ENCODE measurements at places on chromosomes 13 and 19.
A peak's percentile ranks its signal among the peaks of the same experiment; 100 is the strongest.

DNA sequence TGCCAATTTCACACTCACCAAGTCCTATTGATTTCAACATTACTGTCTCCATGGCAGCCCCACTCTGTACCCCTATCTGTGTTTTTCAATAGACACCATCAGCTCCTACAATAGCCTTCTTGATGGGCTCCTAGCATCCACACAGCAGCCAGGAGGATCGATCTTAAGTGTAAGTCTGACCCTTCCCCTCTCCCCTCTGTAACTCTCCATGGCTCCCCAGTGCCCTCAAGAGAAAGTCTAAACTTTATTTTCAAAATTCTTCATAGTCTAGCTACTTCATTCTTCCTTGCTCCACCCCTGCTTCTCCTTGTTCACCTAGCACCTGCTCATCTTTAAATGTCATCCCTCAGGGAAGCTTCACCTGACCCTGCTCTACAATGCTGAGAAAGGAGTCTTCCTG, 30.0 kb upstream of the ZNRF4 start:
- no peak for DNase-seq

DNA sequence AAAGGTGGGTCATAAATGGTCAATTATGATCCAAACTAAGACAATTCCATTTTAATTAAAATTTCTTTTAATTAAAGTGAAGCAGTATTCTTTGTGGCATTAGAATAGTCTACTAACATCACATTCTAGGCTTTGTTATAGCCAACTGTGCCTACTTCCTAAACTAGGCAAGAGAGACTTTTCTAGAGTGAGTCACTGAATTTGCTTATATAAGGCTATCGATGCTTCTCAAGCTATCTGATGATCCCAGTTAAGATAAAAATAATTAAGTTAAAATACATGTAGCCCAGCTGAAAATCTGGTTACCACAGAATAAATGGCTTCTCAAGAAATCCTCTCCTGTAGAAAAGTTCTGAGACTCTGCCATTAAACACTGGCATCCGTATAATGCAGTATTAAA, 12.5 kb downstream of the ANKRD10 start:
- no peak for DNase-seq

DNA sequence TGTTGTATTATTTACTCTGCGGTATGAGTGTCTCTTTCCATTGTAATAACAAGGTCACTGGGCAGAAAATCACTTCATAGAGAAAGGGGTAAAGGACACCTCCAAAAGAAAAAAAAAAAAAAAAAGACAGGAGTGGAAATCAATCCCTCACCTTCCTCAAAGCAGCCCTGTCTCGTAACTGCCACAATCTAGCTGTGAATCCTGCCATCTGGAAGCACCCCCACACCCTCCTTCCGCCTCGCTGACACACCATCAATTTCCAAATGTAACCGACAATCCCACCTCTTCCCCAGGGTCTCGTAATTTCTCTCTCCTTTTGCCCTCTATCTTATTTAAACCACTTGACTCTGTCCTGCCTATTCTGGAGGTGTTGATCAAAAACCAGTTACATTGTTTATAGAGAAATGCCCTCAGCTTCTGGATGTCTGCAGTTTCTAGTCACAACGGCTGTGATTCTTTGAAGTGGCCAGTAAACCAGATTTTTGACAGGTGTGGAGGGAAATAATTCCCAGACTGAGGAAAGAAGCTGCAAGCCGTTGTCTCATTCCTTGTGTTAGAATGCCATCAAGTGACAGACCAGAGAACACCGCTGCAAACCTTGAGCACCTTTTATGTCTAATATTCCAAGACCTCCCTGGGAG, 9.1 kb upstream of the POP4 start:
- no peak for DNase-seq

DNA sequence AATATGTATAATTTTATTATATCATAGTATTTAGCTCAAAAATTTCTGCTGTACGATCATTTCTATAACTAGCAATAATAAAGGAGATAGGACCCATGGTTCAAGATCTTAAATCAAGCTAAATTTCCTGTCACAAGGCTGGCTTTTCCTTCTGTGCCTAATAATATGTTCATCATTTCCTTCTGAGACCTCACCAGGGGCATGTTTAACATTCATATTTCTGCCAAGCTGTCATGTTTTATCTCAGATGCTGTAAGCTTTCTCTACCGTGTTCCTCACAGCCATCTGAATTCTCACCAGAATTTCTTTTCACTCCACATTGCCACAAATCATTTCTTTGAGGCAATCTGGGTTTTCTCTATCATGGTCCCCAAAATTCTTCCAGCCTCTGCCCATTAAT, 482.3 kb upstream of the SGCG start:
- no peak for DNase-seq

- DNase-seq: no peak
Observed at GRCh38 chr13:20989656-20990321, 71.6 kb downstream of the LATS2 start.

DNA sequence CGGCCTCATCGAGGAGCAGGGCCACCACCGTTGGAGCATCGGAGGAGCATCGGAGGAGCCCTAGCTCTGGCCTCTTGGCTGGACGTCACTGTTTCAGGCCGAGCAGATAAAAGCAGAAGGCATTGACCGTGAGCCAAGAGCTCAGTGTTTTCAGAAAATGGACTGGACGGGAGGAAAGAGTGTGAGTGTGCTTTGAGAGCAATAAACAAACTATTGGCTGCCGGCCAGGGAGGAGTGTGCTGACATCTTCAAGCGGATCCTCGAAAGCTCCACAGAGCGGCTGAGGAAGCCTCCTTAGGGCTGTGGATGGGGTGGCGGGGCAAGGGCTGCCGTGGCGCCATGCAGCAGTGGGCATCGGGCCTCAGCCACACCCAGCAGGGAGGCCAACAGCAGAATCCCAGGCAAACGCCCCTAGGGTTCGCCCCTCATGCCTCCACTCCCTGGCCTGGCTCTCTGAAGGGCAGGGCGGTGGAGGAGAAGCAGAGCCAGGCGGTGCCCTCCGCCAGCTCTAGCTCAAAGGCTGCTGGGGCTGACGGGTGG, 41.8 kb downstream of the IRS2 start:
- DNase-seq: no peak

GRCh38 chr13:106593132-106593531, 25.2 kb upstream of the ARGLU1 start:
- DNase-seq: no peak

- DNase-seq: no peak
Observed at GRCh38 chr13:75798353-75799255, 162.5 kb downstream of the LMO7 start.

GRCh38 chr13:42699912-42700311, 81.5 kb upstream of the FAM216B start:
- DNase-seq: no peak

- no peak for DNase-seq
Observed at GRCh38 chr13:50855681-50856080, 12.2 kb upstream of the DLEU7 start.

GRCh38 chr19:15253061-15253460, 20.8 kb upstream of the EPHX3 start:
- DNase-seq: no peak

DNA sequence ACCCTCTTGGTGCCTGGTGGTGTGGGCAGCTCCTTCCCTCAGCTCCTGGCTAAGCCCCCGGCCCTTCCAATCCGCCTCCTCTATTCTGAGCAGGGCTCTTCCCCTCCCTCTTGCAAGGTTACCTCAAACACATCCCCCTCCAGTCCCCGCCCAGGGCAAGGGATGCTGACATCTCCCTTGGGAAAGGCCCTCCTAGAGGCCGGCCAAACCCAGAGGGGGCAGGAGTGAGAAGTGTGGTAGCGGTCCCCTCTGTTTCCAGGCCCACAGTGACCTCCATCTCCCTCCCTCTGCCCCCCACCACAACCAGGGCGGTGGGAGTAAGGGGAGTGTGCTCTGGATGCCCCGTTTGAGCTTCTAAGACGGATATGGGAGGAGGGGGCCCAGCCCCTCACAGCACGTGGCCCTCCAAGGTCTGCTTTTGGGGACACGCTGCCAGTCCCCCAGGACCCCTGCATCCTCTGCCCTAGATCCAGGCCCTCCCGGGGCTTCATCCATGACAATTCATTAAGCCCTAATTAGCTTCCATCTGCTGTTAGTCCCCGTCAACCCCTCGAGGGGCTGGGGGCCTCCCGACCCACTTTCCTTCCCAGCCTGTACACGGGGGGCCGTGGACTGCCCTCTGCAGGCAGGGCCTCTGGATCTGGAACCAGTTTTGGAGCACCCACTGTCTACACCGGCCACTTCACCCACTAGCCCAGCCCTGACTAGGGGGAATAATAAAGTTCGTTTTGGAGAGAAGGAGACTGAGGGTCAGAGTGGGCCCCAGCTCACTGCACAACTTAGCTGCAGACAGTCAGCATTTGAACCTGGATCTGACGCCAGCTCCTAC, 2.3 kb downstream of the LINGO3 start:
- DNase-seq: no peak

GRCh38 chr19:7492142-7492541, 3.3 kb upstream of the PEX11G start:
- no peak for DNase-seq

DNA sequence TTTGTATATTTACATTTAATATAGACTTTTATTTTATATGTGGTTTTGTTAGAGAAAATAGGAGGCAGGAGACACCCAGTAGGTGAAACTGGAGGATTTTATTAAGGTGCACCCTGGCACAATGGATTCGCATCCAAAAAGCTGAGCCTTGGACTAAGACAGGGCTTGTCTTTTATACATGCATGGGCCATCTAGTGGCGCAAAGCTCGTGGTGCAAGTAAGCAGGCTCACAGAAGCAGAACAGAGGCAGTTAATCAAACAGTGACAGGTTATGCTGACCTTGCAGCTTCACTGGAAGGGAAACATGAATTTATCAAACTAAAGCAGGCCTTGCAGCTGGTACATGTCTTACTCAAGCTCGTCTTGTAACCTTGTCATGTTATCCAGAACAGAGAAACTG, 58.8 kb upstream of the ZNF681 start:
- DNase-seq: peak; percentile 14

- no peak for DNase-seq
Observed at GRCh38 chr19:31330237-31330636, 19.0 kb downstream of the TSHZ3 start.

- no peak for DNase-seq
Observed at GRCh38 chr19:29171525-29171924, 41.4 kb downstream of the UQCRFS1 start.

- DNase-seq: no peak
Observed at GRCh38 chr13:113793718-113794085, 34.7 kb downstream of the TMEM255B start.

GRCh38 chr19:35204799-35205732, 23.5 kb downstream of the FAM187B start:
- no peak for DNase-seq

DNA sequence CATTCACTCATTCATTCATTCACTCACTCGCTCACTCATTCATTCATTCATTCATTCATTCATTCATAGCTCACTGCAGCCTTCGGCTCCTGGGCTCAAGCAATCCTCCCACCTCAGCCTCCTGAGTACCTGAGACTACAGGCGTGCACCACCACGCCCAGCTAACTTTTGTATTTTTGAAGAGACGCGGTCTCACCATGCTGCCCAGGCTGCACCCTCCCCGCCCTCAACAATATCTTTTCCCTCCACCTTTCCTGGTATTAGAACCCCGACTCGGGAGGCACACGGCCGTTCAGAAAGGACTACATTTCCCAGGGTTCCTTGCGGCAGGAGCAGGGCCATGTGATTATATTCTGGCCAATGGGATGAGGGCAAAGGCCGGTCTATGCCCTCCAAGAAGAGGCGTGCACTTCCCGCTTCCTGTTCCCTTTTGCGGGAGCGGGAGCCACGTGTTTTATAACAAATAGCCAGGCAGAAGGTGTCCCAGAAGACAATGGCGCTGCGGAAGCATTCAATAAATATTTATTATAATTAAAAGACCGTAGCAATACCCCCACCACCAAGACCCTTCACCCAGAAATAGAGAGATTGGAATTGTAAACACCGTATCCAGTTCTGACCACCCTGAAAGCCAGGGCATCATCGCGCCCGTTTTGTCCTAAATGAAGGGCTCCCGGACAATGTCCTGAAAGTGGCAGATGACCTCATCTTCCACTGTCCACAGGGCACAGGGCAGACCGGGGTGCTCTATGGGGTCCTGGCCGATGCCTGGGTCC, 15.9 kb downstream of the TICAM1 start:
- peak; percentile 39 for DNase-seq

- no peak for DNase-seq
Observed at GRCh38 chr19:55350620-55351315, 3.8 kb downstream of the COX6B2 start.

GRCh38 chr19:1406774-1407527, 435 bp upstream of the DAZAP1 start:
- DNase-seq: peak; percentile 99

GRCh38 chr13:43905435-43906031, 25.8 kb downstream of the LACC1 start:
- DNase-seq: no peak

- DNase-seq: no peak
Observed at GRCh38 chr13:106499113-106499512, 36.3 kb downstream of the EFNB2 start.

DNA sequence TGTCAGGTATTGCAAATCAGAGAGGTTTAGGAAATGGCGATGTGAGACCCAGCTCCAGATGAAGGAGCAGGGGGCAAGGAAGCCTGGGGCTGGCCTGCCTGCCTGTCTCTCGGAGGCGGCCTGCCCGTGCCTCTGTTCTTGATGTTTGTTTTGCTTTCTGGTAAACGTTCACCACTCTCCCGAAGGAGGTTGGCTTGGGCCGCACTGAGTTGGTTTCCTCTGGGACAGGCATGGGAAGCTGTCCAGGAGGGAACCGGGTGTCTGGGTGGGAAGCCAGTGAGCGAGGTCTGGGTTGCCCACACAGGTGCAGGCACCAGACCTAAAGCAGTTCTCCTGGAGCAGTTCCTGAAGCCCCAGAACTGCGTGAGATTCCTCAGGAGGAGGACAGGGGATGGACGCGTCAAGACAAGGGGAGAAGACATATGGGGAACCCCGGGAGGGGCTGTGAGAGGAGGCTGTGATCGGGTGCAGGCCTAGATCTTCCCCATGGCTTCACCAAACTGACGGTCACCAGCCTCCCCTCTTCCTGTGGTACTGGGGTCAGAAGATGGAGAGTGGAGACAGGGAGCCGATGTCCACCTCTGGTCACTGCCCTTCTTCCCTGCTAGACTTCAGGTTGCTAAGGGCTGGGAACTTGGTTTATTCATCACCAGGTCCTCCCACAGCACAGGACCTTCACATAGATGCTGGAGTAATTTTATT, 15.2 kb downstream of the COL4A2 start:
- DNase-seq: no peak

- DNase-seq: no peak
Observed at GRCh38 chr13:20185366-20186056, 7.2 kb downstream of the GJB2 start.

DNA sequence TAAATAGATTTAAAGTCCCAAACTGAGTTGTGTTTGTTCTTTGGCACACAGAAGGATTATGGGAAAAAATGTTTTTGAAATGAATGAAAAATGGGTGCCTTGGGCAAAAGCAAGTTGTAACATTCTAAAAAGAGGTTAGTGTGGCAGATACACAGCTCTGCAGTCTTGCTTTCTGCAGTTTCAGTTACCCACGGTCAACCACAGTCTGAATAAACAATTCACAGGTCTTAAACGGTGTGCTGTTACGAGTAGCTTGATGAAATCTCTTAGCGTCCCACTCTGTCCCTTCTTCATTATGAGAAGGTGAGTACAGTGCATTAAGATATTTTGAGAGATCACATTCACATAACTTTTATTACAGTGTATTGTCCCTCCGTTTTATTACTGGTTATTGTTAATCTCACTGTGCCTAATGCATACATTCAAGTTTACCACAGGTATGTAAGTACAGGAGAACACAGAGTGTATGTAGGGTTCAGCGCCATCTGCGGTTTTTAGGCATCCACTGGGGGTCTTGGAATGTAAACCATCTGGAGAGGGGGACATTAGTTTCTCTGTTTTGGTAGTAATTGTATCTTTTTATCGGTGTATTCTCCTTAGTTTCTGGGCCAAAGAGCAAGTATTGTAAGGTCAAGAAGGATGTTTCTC, 8.1 kb downstream of the FARP1 start:
- no peak for DNase-seq
